NCI-H146 (cell line): ENCODE measurements at places on chromosomes 13 and 19.

- DNase-seq: no peak
Observed at GRCh38 chr19:4939466-4939865, 29.4 kb upstream of the KDM4B start.

- no peak for DNase-seq
Observed at GRCh38 chr19:3458229-3459088, 21.9 kb downstream of the SMIM24 start.

GRCh38 chr13:111456452-111457230 is 136.2 kb downstream of the TEX29 start:
- no peak for DNase-seq

- DNase-seq: no peak
Observed at GRCh38 chr19:30393046-30393445, 20.9 kb downstream of the ZNF536 start.

DNA sequence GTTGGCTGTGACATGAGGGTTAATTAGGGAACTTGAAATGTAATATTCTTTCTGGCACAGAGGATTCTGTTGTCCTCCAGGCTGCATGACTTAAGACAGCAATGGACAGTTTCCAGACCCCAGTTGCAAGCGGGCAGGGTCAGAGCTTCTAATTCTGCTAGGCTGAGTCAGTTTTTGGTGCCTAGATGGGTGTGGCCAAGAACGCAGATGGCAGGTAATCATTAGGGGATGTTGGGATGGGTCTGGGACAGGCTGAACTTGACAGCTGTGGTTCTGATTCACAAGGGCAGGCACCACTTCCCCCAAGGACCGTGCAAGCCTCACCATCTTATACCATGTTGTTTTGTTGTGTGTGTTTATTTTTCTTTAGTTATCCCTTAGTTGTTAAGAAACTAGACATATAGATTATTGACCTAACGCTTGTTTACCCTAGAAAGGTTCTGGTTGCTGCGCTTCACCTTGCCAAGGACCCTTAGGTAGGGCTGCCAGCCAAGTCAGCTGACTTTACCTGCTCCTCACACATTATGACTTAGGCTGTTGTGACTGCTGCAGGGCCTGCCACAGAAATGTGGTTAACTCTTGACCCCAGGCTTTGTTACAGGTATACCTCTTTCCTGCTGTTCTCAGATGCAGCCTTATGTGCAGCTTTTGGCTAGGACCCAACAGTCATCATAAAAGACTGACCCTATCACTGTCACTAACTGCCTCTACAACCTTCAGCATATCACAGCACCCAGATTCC is 117.7 kb upstream of the KLF12 start:
- DNase-seq: no peak

DNA sequence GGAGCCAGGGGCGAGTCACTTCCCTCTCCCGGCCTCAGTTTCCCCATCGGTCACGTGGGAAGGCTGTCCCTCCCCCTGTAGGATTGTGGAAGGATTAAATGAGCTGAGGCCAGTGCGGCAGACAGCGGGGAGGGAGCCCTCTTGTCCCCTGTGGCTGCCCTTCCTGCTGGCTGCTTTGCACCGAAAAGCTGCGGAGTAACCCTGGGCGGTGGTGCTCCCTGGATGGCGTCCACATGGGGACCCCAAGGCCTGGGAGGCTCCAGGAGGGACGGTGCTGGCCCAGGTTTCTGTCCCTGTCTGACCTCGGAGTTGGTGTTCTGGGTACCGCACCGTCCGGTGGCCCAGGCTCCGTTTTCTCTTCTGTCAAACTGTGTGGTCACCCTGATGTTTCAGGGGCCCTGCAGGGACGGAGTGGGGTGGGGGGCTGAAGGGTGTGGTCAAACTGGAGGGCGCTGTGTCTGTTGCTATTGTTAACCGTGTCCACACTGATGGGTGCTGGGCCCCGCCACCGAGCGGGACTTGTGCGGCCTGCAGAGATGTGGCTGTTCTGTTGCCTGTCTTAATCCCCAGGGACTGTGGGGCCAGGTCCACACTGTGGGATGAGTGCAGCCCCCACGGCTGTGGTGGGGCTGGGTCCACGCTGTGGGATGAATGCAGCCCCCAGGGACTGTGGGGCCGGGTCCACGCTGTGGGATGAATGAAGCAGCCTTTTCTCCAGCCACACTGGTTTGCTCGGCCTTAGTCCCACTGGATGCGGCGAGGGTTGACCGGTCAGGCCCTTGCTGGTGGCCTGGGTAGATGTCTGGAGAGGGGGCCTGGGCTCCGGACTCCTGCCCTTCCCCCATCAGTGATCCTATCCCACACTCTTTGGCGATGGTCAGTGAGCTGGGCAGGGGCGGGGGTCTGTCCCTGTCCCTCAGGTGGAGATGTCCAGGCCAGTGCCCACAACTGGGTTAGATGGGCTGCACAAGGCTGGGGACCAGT is 6.9 kb downstream of the GNA11 start:
- DNase-seq: no peak

GRCh38 chr13:93862259-93862658 is 617.2 kb downstream of the DCT start:
- no peak for DNase-seq

GRCh38 chr13:45372189-45373161 is 31.5 kb upstream of the TPT1 start:
- DNase-seq: no peak
